ENCODE measurements at places on chromosomes 5 and 9.

GRCh38 chr9:13484186-13484585 lies 204.7 kb upstream of the MPDZ start:
- DNase-seq: no peak

- DNase-seq: no peak
Measured at GRCh38 chr5:94240596-94240992, 377.8 kb downstream of the KIAA0825 start.

- DNase-seq: peak; percentile 45
Measured at GRCh38 chr9:84697509-84698114, 28.1 kb downstream of the NTRK2 start.

DNA sequence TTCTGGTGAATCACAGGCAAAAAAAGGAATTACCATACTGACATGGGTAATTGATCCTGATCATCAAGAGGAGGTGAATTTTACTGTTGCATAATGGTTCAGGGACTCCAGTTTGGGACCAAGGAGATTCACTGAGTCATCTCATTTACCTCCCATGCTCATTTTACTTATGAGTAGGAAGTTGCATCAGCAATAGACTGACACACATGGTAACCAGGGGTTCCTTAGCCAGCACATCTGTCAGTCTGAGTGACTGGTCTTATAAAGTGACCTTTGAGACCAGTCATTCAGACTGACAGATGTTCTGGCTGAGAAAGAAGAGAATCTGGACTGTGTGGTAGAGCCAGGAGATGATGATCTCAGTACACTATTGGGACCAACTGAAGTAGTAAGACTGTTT lies 384.6 kb upstream of the CD180 start:
- peak; percentile 8 for DNase-seq

- DNase-seq: no peak
Measured at GRCh38 chr5:8892926-8893325, 652.9 kb downstream of the SEMA5A start.

DNA sequence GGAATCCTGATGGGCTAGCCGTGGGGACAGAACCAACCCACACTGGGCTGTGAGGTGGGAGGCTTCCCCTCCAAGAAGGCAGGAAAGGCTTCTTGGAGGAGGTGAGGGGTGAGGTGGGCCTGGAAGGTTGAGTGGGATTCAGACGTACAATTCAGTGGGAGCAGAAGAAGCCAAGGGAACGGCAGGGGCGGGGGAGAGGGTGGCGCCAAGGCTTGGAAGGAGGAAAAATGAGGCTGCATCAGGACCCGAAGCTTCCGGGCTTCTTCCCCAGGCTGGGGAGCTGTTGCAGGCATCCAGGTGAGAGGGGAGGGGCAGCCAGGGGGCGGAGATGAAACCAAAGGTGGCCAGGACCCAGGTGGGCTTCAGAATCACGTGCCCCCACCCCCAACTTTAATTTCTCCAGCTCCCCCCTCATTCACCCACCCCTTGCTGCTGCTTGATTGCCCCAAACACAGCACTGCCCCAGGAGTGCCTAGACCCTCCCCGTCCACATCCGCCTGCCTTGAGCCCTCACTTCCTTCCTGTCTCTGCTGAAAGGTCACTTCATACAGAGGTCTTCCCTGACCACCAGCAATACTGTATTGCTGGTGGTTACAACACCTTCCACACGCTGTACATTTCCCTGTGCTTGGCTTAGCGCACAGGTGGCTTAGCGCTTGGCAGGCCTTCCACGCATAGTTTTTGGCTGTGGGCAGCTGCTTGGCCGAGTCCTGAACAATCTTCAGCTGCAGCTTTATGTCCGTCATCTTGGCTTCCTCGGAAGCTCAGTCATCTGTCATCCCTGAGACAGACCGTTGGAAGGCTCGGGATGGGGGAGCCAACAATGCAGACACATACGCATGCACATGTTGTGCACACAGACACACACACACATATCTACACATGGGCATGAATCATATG lies 193.5 kb downstream of the RGS3 start:
- no peak for DNase-seq

Measured in SW480 (cell line).